ENCODE measurements at places on chromosomes 13 and 19. TPM values are rescaled to one million over a fixed set of nuclear protein-coding genes. Genes with fewer than 3 reads are reported as not detected.
A peak's percentile ranks its signal among the peaks of the same experiment; 100 is the strongest.

The CASP14 gene
- not detected for total RNA-seq

The NLRP11 gene
- total RNA-seq, result not detected

DNA sequence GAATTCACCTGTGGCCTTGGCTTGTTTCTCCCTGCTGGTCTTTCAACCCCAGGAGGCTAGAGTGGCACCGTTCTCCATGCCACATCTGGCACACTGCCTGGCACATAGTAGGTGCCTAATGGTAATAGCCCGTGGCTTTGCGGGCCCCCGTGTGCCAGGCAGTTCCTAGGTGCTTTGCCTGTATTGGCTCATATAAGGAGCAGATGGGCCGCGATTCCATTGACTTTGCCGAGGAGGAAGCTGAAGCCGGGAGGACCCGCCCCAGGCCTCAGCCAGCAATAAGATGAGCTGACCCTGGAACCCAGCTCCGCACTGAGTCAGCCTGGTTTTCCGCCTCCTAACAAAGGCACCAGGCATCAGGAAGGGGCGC lies 807 bp downstream of the PGLYRP1 start:
- H3K4me1 ChIP-seq, result peaks cover 13% of the 10 kb centered on the region
- no peak overlapping the region for H3K27ac ChIP-seq
- H3K4me3 ChIP-seq, result no peak overlapping the region
- DNase-seq, result no peak
- H3K36me3 ChIP-seq, result no peaks in the 10 kb centered on the region

DNA sequence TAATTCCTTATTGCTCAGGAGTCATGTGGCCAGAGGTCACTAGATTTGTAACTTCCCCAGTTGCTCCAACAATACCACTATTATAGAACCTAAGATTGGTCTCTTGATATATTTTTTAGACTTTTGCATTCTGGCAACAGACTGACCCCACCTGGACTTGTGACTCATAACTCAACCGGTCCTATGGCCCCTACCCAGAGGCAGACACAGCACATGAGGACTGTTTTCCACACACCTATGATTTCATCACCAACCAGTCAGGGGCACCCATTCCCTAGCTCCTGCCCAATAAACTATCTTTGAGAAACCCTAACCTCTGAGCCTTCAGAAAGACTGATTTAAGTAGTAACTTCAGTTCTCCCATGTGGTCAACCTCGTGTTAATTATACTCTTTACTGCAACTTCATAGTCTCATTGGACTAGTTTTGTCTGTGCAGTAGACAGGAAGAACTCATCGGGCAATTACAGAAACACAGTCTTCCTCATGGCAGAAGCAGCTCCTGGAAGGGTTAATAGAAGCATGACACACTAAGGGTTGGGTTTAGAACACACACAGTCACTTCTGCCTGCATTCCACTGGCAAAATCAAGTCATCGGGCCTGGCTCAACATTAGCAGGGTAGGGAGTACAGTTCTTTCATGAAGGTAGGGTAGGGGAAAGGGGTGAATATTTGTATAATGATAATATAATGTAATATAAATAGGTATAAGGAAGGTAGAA lies 251.8 kb downstream of the UQCRFS1 start:
- H3K4me3 ChIP-seq, result no peak overlapping the region
- H3K27me3 ChIP-seq, result no peaks in the 10 kb centered on the region
- DNase-seq, result no peak
- H3K4me1 ChIP-seq, result no peaks in the 10 kb centered on the region
- H3K36me3 ChIP-seq, result no peaks in the 10 kb centered on the region

- H3K4me1 ChIP-seq, result no peaks in the 10 kb centered on the region
- no peak overlapping the region for H3K27ac ChIP-seq
- DNase-seq, result no peak
- H3K27me3 ChIP-seq, result peaks cover 64% of the 10 kb centered on the region
- H3K36me3 ChIP-seq, result no peaks in the 10 kb centered on the region
These were observed 3.1 kb upstream of the OLFM2 start for GRCh38 chr19:9939301-9939913.

The CATSPERD gene
- total RNA-seq, result not detected

The ZNF667 gene
- 1.8 TPM for total RNA-seq

The GIPC3 gene
- total RNA-seq, result 2.7 TPM

The ZNF829 gene
- 7.8 TPM for total RNA-seq

GRCh38 chr13:27053902-27054595 lies 117.6 kb downstream of the USP12 start:
- no peak overlapping the region for H3K4me3 ChIP-seq
- H3K27me3 ChIP-seq, result no peaks in the 10 kb centered on the region
- H3K4me1 ChIP-seq, result peaks cover 5% of the 10 kb centered on the region
- no peak for DNase-seq
- H3K27ac ChIP-seq, result no peak overlapping the region
- H3K36me3 ChIP-seq, result no peaks in the 10 kb centered on the region

The CCL25 gene
- total RNA-seq, result not detected

GRCh38 chr19:48540110-48540509 lies 11.9 kb upstream of the SULT2B1 start:
- no peaks in the 10 kb centered on the region for H3K27me3 ChIP-seq
- no peak for DNase-seq
- H3K36me3 ChIP-seq, result no peaks in the 10 kb centered on the region
- H3K4me1 ChIP-seq, result no peaks in the 10 kb centered on the region
- H3K4me3 ChIP-seq, result no peak overlapping the region

DNA sequence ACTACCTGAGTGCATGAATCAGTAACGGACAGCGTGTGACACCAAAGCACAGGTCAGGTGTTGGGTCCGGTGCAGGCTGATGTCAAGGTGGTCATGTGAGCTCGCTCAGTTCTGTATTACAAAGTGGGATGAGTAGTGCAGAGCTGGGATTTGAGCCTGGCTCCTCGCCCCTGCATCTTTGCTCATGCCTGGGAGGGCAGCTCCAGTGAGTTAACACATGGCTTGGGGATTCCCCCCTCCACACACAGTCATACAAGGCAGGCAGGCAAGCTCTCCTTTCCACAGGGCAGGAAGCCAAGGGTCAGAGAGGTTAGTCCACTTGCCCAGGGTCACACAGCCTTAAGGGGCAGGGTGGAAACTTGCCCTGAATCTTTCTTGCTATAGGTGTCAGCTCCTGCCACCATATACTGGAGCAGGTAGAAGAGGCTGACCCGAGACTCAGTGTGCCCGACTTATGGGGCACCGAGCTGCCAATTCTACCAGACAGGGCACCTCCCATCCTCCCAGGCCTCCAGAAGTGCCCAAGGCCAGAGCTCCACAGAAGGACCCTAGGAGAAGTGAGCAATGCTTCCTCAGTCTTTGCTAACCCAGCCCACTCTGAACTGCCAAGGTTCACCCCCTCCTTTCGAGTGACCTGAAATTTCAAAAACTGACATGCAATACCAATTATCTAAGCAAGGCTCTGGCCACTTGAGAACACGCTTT lies 35.4 kb downstream of the ZNF787 start:
- H3K4me3 ChIP-seq, result no peak overlapping the region
- H3K27ac ChIP-seq, result no peak overlapping the region
- no peak for DNase-seq
- peaks cover 3% of the 10 kb centered on the region for H3K4me1 ChIP-seq

GRCh38 chr19:10095948-10096614 lies 6.4 kb downstream of the ANGPTL6 start:
- H3K4me1 ChIP-seq, result peaks cover 54% of the 10 kb centered on the region
- peaks cover 9% of the 10 kb centered on the region for H3K36me3 ChIP-seq
- peak overlapping the region; percentile 23 for H3K4me3 ChIP-seq
- no peaks in the 10 kb centered on the region for H3K27me3 ChIP-seq
- peak overlapping the region; percentile 66 for H3K27ac ChIP-seq

DNA sequence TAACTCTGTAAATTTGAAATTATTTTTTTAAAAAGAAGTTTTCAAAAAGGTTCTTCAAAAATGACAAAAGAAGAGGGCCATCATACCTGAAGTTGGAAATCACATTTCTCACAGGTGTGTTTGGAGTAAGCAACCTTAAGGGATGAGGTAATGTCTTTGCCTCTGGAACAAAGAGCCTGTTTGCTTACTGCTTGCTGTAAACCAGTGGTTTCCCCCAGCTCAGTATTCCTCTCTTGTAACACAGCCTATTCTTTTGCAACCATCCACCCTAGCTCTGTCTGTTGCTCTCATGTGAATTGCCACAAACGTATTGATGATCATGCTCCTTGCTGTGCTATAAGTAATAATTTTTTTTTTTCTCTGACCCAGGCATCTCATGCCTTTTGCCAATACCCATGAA lies 38.1 kb downstream of the UCHL3 start:
- H3K27ac ChIP-seq, result no peak overlapping the region
- no peak for DNase-seq
- H3K36me3 ChIP-seq, result peaks cover 18% of the 10 kb centered on the region
- no peaks in the 10 kb centered on the region for H3K27me3 ChIP-seq

DNA sequence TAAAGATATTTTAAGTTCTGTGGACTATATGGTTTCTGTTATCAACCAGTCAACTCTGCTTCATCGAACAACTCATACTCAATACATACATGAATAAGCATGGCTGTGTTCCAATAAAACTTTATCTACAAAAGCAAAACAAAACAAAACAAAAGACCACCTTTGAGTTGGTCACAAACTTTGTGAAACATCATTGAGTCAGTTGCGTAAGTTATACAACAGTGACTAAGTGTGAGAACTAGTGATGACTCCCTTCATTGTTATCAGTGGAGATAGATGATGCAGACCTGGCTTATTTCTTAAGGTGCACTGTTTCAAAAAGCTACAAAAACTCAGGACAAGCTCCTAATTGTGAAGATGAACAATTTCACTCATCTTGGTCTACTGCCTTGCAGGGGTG lies 14.5 kb upstream of the KLK4 start:
- no peaks in the 10 kb centered on the region for H3K4me1 ChIP-seq
- no peaks in the 10 kb centered on the region for H3K27me3 ChIP-seq
- no peak for DNase-seq
- H3K4me3 ChIP-seq, result no peak overlapping the region
- no peaks in the 10 kb centered on the region for H3K36me3 ChIP-seq
- no peak overlapping the region for H3K27ac ChIP-seq

The CGB8 gene
- not detected for total RNA-seq

The COX6B2 gene
- total RNA-seq, result not detected

The TPTE2 gene
- total RNA-seq, result not detected

DNA sequence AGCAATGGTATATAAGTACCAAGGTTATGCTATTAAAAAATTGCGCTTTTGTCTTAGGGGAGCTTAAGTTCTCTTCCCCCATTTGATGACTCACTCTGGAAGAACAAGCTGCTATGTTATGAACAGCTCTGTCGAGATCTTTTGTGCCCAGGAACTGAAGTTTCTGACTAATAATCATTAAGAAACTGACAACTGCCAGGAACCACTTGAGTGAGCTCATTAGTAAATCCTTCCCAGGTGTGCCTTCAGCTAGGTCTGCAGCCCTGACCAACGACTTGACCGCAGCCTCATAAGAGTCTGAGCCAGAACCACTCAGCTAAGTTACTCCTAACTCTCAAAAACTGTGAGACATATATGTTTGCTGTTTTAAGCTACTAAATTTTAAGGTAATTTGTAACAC lies 147.8 kb downstream of the SLITRK6 start:
- H3K4me3 ChIP-seq, result no peak overlapping the region
- no peaks in the 10 kb centered on the region for H3K36me3 ChIP-seq
- no peaks in the 10 kb centered on the region for H3K27me3 ChIP-seq
- DNase-seq, result no peak
- H3K4me1 ChIP-seq, result no peaks in the 10 kb centered on the region

The IRGC gene
- not detected for total RNA-seq

GRCh38 chr13:90757127-90757680 lies 590.3 kb upstream of the MIR17HG start:
- H3K27ac ChIP-seq, result no peak overlapping the region
- H3K4me3 ChIP-seq, result no peak overlapping the region
- H3K27me3 ChIP-seq, result no peaks in the 10 kb centered on the region

GRCh38 chr19:16019691-16020448 lies 56.4 kb upstream of the TPM4 start:
- H3K4me1 ChIP-seq, result no peaks in the 10 kb centered on the region
- peaks cover 17% of the 10 kb centered on the region for H3K27me3 ChIP-seq
- no peak overlapping the region for H3K27ac ChIP-seq

The ZNF560 gene
- not detected for total RNA-seq

The FPR1 gene
- 0.13 TPM for total RNA-seq

The TMEM91 gene
- 9.9 TPM for total RNA-seq

GRCh38 chr13:57123681-57124080 lies 17.0 kb upstream of the PRR20A start:
- no peaks in the 10 kb centered on the region for H3K27me3 ChIP-seq
- H3K4me1 ChIP-seq, result no peaks in the 10 kb centered on the region
- no peaks in the 10 kb centered on the region for H3K36me3 ChIP-seq
- H3K27ac ChIP-seq, result no peak overlapping the region

Measured in T-cell (primary cell).